ENCODE measurements at places on chromosomes 12 and 14. TPM values are rescaled to one million over a fixed set of nuclear protein-coding genes. Genes with fewer than 3 reads are reported as not detected.

DNA sequence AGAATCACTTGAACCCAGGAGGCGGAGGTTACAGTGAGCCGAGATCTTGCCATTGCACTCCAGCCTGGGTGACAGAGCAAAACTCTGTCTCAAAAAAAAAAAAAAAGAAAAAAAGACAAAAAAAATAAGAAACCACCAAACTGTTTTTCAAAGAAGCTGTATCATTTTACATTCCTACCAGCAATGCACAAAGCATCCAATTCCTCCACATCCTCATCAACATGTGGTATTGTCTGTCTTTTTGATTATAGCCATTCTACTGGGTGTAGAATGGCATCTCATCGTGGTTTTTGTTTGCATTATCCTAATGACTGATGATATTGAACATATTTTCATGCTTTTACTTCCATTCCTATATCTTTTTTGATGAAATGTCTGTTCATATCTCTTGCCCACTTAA lies 36.2 kb upstream of the GNG2 start:
- no peak for DNase-seq
- H3K4me1 ChIP-seq: no peaks in the 10 kb centered on the region
- H3K27ac ChIP-seq: no peak overlapping the region
- no peak overlapping the region for H3K4me3 ChIP-seq
- no peaks in the 10 kb centered on the region for H3K36me3 ChIP-seq

DNA sequence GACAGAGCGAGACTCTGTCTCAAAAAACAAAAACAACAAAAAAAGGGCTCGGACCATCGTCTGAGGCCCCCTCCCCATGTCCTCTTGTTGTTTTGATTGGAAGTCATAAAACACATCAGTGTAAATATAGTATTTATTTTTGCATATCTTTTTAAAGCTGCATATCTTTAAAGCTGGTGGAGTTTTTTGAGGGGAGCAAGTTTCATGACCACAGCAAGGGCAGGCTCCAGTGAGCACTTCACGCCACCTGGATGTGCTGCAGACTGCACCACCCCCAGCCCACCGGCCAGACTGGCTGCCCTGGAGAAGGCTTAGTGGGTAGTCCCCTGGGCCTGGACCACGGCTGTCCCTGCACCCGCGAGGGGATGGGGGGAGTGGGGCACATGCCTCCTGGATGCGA lies 11.9 kb upstream of the BCL7A start:
- no peak for DNase-seq
- H3K27ac ChIP-seq: no peak overlapping the region
- no peaks in the 10 kb centered on the region for H3K27me3 ChIP-seq

TAMALIN gene
- 53.5 TPM for total RNA-seq

TPPP2 gene
- total RNA-seq: 0.67 TPM

GUCY2C gene
- total RNA-seq: not detected

DNA sequence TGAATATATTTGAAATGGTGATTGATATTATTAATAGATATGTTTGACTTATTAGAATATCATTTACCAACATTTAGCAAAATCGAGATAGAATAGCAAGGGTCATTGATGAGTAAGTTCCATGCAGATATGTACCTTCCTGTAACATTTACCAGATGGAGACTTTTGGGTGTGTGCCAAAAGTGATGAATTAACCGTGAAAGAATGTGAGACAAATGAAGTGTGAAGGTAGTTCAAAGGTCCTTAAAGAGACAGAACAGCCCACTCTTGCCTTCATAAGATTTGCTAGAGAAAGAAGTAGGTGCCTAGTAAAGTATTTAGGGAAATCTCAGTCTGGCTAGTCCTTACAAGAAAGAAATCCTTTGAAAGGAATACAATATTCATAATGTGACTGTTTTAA lies 45.5 kb downstream of the FGD4 start:
- H3K4me1 ChIP-seq: no peaks in the 10 kb centered on the region
- no peaks in the 10 kb centered on the region for H3K27me3 ChIP-seq
- no peaks in the 10 kb centered on the region for H3K36me3 ChIP-seq
- no peak for DNase-seq
- no peak overlapping the region for H3K27ac ChIP-seq

GRCh38 chr14:97491697-97492096 lies 694.5 kb downstream of the VRK1 start:
- H3K4me1 ChIP-seq: no peaks in the 10 kb centered on the region
- no peaks in the 10 kb centered on the region for H3K27me3 ChIP-seq
- no peak for DNase-seq

HOXC12 gene
- total RNA-seq: not detected

METAP2 gene
- 78.3 TPM for total RNA-seq

RHEBL1 gene
- 0.37 TPM for total RNA-seq

DNA sequence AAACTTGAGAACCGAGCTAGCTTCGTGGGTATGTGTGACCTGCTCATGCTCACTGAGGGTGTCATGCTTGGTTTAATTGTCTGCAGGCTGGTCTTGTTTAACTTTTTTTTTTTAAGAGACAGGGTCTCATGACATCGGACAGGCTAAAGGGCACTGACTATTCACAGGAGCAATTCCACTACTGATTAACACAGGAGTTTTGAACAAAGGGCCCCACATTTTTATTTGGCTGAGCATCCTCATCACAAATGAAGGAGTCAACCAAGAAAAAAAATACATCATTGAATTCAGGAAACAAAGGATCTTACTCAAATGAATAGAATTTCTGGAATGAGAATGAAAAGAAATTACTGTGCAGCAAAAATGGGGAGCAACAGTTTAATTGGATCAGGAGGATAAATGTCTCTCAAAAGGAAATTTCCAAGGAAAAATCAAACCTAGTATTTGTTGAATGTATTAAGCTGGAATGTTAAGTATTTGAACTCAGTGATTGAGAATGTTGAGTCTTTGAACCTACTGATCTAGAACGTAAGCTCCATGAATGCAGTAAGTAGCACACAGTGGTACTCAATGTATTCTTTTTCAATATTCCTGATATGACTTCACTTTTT lies 20.8 kb upstream of the PYROXD1 start:
- H3K4me3 ChIP-seq: no peak overlapping the region
- H3K4me1 ChIP-seq: no peaks in the 10 kb centered on the region
- H3K27ac ChIP-seq: no peak overlapping the region
- no peaks in the 10 kb centered on the region for H3K36me3 ChIP-seq
- no peak for DNase-seq
- no peaks in the 10 kb centered on the region for H3K27me3 ChIP-seq

- H3K4me3 ChIP-seq: peak overlapping the region; percentile 83
- no peaks in the 10 kb centered on the region for H3K27me3 ChIP-seq
- H3K27ac ChIP-seq: peak overlapping the region; percentile 99
- H3K36me3 ChIP-seq: no peaks in the 10 kb centered on the region
- peaks cover 9% of the 10 kb centered on the region for H3K4me1 ChIP-seq
Observed at GRCh38 chr12:7190268-7191055, 976 bp downstream of the PEX5 start.

DNA sequence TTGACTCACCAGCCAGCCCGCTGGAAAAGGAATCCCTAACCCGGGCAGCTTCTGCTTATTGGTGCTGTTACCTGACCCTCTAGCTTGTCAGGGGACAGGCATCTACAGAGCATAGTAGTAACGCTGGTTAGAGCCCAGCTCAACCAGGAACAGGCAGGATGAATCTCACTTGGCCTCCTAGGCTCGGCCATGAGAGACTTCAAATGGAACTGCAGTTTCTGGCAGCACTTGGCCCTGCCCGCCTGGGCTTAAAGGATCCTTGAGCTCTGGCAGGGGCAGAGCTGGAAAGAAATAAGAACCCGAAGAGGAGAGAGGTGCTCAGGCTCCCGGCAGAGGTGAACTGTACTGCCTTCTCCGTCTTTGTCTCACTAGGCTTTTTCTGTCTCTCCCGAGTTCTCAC lies 2.3 kb upstream of the LHX5 start:
- no peak overlapping the region for H3K27ac ChIP-seq
- no peaks in the 10 kb centered on the region for H3K27me3 ChIP-seq
- no peaks in the 10 kb centered on the region for H3K36me3 ChIP-seq
- no peak overlapping the region for H3K4me3 ChIP-seq

GRCh38 chr12:14949631-14950030 lies 11.3 kb upstream of the ERP27 start:
- no peaks in the 10 kb centered on the region for H3K27me3 ChIP-seq
- DNase-seq: no peak
- H3K4me1 ChIP-seq: peaks cover 16% of the 10 kb centered on the region
- H3K27ac ChIP-seq: peak overlapping the region; percentile 93
- H3K4me3 ChIP-seq: no peak overlapping the region

P2RX2 gene
- total RNA-seq: not detected

DNA sequence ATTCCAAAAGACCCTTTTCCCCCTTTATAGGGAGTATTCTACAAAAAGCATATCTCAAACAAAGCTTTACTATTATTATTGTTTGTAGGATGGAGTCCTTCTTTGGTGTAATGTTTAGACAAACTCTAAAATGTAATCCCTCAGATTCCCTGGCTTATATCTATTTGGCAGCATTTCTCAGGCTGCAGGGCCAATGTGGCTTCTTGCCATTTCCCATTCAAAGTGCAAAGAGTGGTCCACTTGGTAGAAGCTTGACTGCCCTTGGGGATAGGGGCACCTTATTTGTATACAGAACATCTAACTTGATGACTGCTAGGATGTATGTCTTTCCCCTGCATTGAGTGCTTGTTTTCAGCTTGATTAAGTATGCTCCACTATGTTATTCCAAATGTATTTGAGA lies 242.7 kb downstream of the PRKD1 start:
- no peak overlapping the region for H3K27ac ChIP-seq
- H3K36me3 ChIP-seq: no peaks in the 10 kb centered on the region
- no peak overlapping the region for H3K4me3 ChIP-seq
- no peak for DNase-seq
- H3K4me1 ChIP-seq: no peaks in the 10 kb centered on the region

DNA sequence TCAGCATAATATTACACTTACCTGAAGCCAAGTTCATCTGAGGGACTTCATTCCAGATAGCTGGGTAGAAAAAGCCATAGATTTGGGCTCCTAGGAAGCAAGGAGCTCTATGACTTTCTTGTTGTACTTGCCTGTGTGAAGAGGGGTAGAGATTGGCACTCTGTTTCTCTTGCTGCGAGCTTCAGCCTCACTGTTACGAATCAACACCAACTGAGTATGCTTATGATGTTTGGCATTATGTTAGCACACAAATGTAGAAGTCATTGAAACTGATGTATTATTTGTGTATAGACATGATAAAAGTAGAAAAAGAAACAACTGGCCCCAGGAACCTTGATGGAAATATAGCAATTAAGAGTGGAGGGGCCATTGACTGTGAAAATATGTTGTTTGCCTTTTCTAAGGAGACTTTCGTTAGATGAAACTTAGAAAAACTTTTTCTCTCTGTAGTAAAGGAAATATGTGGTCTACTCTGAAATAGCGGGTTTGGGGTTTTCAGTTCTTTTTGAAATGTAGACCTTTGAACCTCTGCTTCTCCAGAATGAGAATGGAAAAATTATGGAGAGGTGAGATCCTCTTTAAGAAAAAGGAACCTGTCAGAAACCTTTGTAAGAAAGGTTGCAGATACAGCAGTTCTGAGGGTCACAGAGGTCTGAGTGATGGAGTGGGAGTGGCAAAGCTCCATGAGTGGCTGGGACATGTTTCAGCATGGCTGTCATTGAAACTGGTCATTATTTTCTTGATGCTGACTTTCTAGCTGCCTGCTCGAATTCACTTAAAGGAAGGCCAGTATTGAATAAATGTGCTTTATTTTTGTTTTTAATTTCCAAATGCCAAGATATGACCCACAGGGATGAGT lies 159.9 kb downstream of the GCH1 start:
- no peak for DNase-seq
- H3K4me1 ChIP-seq: no peaks in the 10 kb centered on the region
- H3K36me3 ChIP-seq: no peaks in the 10 kb centered on the region
- H3K4me3 ChIP-seq: no peak overlapping the region
- no peak overlapping the region for H3K27ac ChIP-seq

EML5 gene
- 3.4 TPM for total RNA-seq

- H3K4me1 ChIP-seq: no peaks in the 10 kb centered on the region
- H3K27me3 ChIP-seq: no peaks in the 10 kb centered on the region
- H3K4me3 ChIP-seq: no peak overlapping the region
Observed at GRCh38 chr14:33686218-33686617, 264.7 kb downstream of the EGLN3 start.

BCL2L14 gene
- total RNA-seq: not detected

GRCh38 chr14:35402323-35403113 lies 2.0 kb downstream of the NFKBIA start:
- peak overlapping the region; percentile 83 for H3K4me3 ChIP-seq
- H3K27ac ChIP-seq: peak overlapping the region; percentile 98
- no peaks in the 10 kb centered on the region for H3K36me3 ChIP-seq
- no peak for DNase-seq
- H3K27me3 ChIP-seq: no peaks in the 10 kb centered on the region

DNA sequence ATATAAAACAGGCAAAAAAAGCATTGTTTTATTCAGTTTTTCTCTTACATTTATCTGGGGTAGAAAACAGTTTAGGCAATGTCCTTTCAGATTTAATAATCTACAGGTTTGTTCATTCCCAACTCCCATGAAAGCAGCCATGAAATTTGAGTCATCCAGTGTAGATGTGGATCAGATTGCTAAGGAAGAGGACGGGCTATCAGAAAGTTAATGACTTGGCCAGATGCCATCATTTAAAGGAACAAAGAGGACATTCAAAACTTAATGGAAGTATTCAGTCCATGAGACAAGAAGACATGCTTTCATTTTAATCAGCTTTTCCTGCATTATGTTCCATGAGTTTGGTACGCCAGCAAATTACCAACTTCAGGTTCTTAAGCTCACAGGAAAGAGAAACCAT lies 31.1 kb upstream of the POC1B start:
- no peaks in the 10 kb centered on the region for H3K36me3 ChIP-seq
- no peak overlapping the region for H3K4me3 ChIP-seq
- no peaks in the 10 kb centered on the region for H3K4me1 ChIP-seq
- DNase-seq: no peak
- H3K27me3 ChIP-seq: no peaks in the 10 kb centered on the region
- no peak overlapping the region for H3K27ac ChIP-seq

CLEC6A gene
- total RNA-seq: not detected

IL22 gene
- not detected for total RNA-seq

DNA sequence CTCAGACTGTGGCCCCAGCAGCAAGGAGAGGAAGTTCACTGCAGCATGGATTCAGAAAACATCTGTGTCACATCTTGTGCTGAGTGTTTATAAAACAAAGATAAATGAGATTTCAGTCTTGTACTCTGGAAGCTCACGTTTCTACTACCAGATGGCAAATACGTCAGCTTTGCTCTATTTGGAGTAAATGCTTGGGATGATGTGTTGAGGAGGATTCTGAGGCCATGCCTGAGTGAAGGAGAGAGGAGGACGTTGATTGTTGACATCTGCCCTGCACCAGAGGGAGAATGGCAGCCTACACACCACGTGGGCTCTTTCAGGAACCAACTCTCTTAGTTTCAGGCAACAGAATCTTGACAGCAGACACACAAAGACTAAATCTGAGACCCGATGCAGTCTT lies 188.9 kb downstream of the TMEM132C start:
- H3K27ac ChIP-seq: no peak overlapping the region
- H3K27me3 ChIP-seq: no peaks in the 10 kb centered on the region

DNA sequence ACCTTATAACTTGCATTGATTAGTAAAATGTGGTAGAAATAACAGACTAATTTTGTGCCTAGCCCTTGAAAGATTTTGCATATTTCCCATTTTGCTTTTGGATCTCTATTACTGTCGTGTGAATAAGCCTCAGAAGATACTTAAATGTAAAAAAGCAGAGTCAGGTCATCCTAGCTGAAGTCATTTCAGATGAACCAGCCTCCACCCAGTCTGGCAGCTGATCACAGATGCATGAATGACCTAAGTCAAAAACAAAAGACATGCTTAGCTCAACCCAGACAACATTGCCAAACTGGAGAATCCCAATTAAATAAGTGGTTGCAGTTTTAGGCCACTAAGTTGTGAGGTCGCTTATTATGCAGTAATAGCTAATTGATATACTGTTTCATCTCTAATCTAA lies 349.9 kb downstream of the C12orf50 start:
- H3K36me3 ChIP-seq: no peaks in the 10 kb centered on the region
- H3K4me1 ChIP-seq: no peaks in the 10 kb centered on the region
- no peak overlapping the region for H3K27ac ChIP-seq
- H3K27me3 ChIP-seq: no peaks in the 10 kb centered on the region
